SK-N-MC (cell line): ENCODE measurements at places on chromosomes 2 and 18.

DNA sequence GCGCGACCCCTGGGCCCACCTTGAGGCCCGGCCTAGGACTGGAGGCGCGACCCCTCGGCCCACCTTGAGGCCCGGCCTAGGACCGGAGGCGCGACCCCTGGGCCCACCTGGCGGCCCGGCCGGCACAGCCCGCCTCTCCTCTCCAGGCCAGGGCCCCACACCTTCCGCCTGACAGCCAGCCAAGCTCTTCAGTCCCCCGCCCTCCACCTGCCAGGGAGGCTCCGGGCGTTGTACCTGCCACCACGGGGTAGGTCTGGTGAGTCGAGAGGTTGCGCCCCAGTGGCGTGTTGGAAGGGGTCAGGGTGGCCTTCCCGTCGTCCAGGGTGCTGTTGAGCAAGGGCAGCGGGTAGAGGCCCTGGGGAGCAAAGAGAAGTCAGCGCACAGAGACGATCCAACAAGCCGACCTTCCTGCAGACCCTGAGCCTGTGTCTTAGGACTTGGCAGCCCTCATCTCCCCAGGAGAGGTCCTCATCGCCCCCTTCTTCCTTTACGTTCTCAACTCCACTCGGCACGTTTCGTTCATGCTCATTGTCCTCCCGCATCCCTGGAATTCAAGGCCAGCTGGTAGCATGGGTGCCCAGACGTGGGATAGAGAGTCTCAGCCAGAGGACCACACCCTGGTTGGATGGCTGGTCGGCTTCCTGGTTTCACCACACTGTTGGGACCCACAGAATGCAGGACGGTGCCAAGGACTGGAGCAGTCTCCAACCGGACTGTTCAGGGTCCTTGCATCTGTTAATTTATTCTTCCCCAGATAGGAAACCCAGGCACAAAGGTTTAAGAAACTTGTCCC is 42.2 kb downstream of the PAX8 start:
- no peak for DNase-seq

DNA sequence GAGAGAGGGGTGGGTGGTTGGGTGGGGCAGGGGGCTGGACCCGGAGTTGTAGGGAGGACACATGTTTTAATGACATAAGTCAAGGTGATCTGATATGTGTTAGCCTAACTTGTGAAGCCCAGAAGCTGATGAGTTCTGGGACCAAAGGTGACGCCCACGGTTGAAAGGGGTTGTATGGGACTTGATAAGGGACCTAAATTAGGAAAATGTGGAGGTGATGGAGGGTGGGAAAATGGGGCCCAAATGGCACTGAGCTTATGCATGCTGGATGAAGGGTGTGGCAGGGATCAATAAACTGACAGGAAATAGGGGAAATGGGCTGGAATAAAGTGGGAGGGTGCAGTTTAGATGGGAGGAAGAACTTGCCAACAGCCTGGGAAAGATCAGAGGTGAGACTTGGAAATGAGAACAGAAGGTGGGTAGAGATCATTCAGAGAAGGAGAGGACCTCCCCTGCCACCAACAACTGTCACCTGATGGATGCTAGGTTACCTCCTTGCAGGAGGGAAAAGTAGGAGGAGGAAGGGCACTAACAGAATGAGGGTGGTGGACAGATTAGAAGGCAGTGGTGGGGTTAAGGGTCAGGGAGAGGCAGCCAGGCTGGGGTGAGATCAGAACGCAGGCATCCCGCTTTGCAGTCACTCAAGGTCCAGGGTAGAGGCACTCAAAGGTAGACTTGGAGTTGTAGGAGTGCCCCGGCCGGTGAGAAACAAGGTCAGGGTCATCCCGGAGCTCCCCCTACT is 15.3 kb downstream of the WNT10A start:
- no peak for DNase-seq

DNA sequence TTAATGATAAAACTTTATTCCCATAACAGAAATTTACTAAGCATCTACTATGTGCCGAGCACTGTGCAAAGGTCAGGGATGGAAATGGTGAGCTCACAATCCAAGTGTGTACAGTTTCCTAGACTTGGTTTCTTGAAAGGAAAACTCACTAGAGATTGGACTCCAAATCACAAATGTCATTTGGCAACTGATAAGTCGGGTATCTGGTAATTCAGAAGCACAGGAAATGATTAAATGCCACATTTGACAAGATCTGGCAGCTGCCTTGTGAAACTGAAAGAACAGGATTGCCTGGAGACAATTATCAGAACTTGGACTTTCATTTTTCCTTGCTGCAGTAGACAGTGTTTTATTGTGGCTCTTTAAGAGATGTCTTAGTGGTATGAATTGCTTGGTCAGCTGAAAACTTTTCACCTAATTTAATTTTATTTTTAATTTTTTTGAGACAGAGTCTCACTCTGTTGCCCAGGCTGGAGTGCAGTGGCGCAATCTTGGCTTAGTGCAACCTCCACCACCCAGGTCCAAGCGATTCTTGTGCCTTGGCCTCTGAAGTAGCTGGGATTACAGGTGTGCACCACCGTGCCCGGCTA is 19.2 kb downstream of the ITGA6 start:
- DNase-seq = no peak

DNA sequence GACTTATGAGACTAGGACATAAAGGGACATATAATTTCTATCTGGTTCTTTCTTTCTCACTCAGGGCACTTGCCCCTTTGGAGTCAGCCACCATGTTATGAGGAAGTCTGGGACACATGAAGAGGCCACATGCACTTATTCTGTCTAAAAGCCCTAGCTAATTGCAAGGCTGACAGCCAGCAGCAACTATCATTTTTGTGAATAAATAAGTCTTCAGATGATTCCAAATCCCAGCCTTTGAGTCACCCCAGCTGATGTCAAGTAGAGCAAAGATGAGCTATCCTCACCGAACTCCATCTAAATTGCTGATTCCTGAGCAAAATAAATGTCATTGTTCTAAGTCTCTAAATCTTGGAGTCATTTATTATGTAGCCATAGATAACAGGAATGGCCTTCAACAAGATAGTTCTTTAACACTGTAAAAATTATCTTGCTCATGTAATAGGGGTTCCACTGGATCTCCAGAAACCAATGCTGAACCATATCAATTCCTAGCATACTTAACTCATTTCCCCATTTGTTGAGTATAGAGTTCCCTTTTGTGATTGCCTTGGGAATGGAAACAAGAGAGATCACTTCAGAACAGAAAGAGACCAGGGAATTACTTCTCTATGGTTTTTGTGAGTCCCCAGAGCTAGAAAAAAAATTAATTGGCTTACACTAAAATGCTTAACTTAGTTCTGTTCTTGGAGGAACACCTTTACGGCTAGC is 50.6 kb upstream of the FN1 start:
- no peak for DNase-seq

DNA sequence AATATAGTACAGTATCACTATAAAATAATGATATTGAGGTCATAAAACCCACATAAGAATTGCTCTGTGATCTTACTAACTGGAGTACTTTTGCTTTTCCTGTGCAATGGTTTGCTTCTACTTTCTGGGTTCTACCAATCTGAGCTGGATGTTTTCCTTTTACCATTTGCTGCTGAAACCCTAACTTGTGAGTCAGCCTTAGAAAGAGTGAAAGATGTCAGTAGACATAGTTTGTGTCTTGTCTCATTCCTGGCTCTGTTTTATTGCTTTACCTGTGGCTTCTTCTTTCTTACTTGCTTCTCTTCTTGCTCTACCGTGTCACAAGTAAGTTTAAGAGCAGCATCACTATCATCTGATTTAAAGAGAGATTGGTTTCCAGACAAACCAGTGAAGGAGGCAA is 61.0 kb downstream of the MBD2 start:
- no peak for DNase-seq

DNA sequence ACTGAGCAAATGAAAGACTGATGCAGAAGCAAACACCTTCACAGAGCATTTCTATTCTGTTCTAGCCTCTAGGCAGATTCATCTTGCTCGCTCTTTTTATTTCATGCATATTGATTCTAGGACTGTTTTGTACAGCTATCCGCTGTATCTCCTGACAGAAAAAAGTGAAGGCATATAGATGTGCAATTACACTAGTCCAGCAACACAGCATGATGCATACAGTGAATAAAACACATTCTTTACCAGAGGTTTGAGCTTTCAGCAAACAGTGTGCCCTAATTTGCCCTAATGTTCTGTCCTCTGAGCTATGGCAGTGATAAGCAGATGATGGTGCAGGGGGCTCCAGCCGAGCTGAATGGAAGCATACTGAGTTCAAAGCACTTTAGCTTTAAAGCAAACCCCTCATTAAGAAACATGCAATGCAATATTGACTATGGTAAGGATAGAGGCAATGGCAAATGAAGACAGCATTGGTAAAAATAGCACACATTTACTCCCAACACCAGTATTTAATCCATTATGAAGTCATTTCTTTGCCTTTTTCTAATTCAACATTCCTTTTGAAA is 141.2 kb upstream of the RGPD4 start:
- DNase-seq = no peak

DNA sequence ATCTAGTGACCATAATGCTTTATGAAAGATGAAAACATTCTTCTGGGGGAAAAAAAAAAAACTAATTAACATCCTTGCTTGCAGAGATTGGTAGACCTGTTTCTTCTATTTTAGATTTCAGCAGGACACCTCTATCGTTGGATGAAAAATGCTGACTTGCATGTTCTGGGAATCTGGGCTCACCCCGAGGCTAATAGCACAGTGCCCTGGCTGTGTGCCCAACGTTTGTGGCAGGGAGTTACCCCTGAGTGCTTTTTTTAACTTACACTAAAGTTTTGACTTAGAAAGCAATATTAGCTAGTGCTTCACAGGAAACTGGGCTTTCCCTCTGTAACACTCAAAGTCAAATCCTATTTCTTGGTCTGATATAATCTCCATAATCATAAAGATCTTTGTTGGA is 233.2 kb downstream of the SLC8A1 start:
- DNase-seq = peak; percentile 95

GRCh38 chr2:54308186-54308585 is 52.2 kb upstream of the TSPYL6 start:
- DNase-seq = no peak

DNA sequence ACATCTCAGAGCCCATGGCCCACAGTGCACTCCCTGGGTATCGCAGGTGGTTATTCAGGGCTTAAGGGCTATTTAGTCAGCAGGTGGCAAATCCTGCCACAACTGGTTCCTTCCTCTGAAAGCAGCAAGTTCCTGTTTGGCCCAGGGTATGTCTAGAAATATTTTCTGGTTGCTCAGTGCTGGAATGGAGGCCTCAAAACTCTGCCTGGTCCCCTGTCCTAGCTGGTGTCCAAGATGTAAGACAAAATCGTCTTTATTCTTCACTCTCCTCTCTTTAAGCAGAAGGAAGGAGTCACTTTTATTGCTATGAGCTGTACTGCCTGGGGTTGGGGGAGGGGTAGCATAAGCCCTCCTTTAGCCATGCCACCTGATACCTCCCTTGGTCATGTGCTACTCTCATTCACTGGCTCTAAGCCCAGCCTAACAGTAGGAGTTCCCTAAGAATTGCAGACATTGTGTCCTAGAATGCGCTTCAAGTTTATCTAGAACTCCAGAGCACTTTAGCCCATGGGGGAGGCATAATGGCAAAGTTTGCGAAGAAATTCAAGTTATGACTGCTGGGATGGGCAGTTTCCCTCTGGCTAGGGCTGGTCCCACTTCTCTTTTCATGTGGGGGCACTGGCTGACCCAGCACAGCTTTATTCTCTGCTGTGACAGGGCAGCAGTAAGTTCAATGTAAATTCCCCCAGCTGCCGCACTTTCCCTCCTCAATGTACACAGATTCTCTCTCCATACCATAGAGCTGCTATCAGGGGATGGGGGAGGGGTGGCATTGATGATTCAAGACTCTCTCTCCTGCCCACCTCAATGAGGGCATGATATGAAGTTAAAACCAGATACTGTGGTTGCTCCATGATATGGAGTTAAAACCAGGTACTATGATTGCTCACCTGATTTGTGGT is 27.1 kb upstream of the CWC22 start:
- DNase-seq = no peak

DNA sequence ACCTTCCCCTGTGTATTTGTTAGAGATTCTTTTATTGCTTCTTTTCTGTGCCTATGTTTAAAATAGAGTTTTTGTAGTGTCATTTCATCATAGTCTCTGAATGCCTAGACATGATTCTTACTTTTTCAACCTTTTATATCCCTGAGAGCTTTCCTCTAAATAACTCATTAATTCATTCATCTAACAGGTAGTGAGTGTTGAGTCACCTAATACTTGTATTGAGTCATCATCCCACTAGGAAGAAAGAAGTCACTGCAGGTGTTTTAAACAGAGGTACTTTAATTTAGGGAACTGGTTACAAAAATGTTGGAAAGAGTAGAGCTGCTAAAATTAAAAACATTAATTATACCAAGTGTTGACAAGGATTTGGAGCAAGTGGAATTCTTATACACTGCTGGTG is 18.5 kb upstream of the NMS start:
- DNase-seq = no peak

DNA sequence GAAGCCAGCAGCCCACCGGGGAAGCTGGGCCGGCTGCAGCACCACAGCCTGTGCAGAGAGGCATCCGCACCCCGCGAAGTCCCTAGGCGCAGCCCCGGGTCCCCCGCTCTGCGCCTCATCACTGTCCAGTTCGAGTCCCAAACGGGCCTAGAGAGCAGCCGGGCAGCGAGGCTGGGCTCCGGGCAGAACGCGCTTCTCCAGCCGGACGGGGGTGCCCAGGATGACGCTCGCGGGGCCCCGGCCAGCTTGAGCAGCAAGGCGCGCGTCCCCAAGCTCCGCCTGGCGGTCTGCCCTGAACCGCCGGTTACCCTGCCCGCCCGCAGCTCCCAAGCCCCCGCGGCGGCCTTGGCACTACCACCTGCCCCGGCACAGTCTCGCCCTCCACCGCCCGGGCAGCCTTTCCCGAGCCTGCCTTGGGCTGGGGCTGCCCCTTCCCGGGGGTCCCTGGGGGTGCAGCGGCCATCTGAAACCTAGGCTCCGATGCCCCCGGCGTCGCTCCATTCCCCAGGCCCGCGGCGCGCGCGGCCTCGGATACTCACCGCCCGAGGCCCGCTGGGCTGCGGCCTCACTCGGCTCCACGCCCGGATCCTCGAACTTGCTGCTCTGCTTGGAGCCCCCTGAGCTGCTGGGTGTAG is 591 bp downstream of the SLC16A14 start:
- no peak for DNase-seq

DNA sequence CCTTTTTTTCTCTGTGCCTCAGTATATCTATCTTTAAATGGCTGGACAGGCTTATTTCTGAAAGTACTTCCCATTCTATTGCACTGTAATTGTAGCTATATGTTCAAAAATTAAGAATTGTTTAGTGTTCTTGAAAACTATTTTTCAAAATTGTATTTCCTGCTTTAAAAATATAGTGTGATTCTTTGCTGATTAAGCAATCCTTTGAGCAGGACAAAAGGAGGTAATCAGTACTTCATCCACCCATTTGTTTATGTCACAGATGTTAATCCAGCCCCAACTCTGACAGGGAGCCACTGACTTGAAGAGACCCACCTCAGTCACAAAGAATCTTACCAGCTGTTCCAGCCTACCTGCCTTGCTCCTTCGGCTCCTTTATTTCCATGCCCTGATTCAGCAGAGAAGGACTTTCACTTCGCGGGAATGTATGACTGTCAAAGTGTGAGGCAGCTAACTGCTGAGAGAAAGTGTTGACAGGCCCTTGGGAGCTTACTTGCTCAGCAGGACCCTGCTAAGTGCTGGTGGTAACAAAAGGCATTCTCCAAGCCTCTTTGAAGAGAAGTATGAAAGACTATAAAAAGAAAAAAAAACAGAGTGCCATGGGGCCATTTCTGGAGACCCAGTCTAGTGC is 393.3 kb upstream of the CYRIA start:
- no peak for DNase-seq
